Melanocyte of skin (primary cell): ENCODE measurements at places on chromosomes 6 and 20. TPM values are rescaled to one million over a fixed set of nuclear protein-coding genes. Genes with fewer than 3 reads are reported as not detected.

The BACH2 gene
- 2.1 and 4.0 TPM in 2 replicates for total RNA-seq

The KHDRBS2 gene
- not detected in 2 replicates for total RNA-seq

The CD93 gene
- under 0.01 TPM in 1 of 2 replicates, not detected in the other for total RNA-seq

The B3GAT2 gene
- total RNA-seq, result not detected in 2 replicates

The ARMH2 gene
- total RNA-seq, result not detected in 2 replicates

The NNAT gene
- under 0.01 and 0.15 TPM in 2 replicates for total RNA-seq

The DDO gene
- not detected in 2 replicates for total RNA-seq

The RUNX2 gene
- total RNA-seq, result 1.1 and 1.7 TPM in 2 replicates

The ENPP1 gene
- total RNA-seq, result 13.1 and 48.7 TPM in 2 replicates

The MCCD1 gene
- total RNA-seq, result not detected in 2 replicates

The TSBP1 gene
- total RNA-seq, result 0.36 TPM in 1 of 2 replicates, not detected in the other

The SNAI1 gene
- 0.15 and 0.33 TPM in 2 replicates for total RNA-seq

The COX4I2 gene
- total RNA-seq, result not detected in 2 replicates

The TNXB gene
- under 0.01 and 0.15 TPM in 2 replicates for total RNA-seq

The AGPAT4 gene
- total RNA-seq, result 5.9 and 8.0 TPM in 2 replicates

The HLA-G gene
- 1.7 and 9.7 TPM in 2 replicates for total RNA-seq

The HEY2 gene
- 0.34 and 0.36 TPM in 2 replicates for total RNA-seq

The ECT2L gene
- not detected in 2 replicates for total RNA-seq

The PRSS35 gene
- total RNA-seq, result not detected in 2 replicates

The ENPP4 gene
- under 0.01 TPM in 1 of 2 replicates, not detected in the other for total RNA-seq

The HMGCLL1 gene
- total RNA-seq, result not detected in 2 replicates

The SYCP2L gene
- total RNA-seq, result not detected in 2 replicates

The STMND1 gene
- total RNA-seq, result not detected in 2 replicates

The LAMA5 gene
- 2.0 and 4.0 TPM in 2 replicates for total RNA-seq

The CST2 gene
- not detected in 2 replicates for total RNA-seq

The RNF39 gene
- total RNA-seq, result not detected in 2 replicates

The DUSP15 gene
- total RNA-seq, result 10.0 and 16.4 TPM in 2 replicates

The TINAG gene
- total RNA-seq, result not detected in 2 replicates

The CNR1 gene
- total RNA-seq, result 0.34 and 4.4 TPM in 2 replicates

The DPPA5 gene
- total RNA-seq, result not detected in 2 replicates

The LTB gene
- total RNA-seq, result not detected in 2 replicates

The PPP1R3G gene
- total RNA-seq, result under 0.01 TPM in 1 of 2 replicates, not detected in the other

The SMOC2 gene
- total RNA-seq, result not detected in 2 replicates

The BMP6 gene
- total RNA-seq, result under 0.01 TPM in 1 of 2 replicates, not detected in the other

The NKAIN2 gene
- not detected in 2 replicates for total RNA-seq

The ENPP5 gene
- 0.34 and 1.5 TPM in 2 replicates for total RNA-seq

The EPPIN gene
- total RNA-seq, result not detected in 2 replicates

The ATP9A gene
- total RNA-seq, result 9.7 and 11.0 TPM in 2 replicates

The RBPJL gene
- total RNA-seq, result not detected in 2 replicates

The COL20A1 gene
- total RNA-seq, result 0.34 TPM in 1 of 2 replicates, not detected in the other

The KIAA1755 gene
- total RNA-seq, result 1.7 and 5.5 TPM in 2 replicates

The SLC26A8 gene
- total RNA-seq, result not detected in 2 replicates

The CRISP1 gene
- total RNA-seq, result not detected in 2 replicates

The DBNDD2 gene
- 0.69 and 0.73 TPM in 2 replicates for total RNA-seq

The LSM2 gene
- total RNA-seq, result 41.0 and 43.6 TPM in 2 replicates

The BHLHE23 gene
- not detected in 2 replicates for total RNA-seq

The IRF4 gene
- total RNA-seq, result 182 and 186 TPM in 2 replicates

The SOBP gene
- total RNA-seq, result 2.8 TPM in 1 of 2 replicates, not detected in the other

The SLX4IP gene
- total RNA-seq, result 4.3 and 5.1 TPM in 2 replicates

The HLA-DRB5 gene
- 2.2 TPM in 1 of 2 replicates, not detected in the other for total RNA-seq

The CYP24A1 gene
- total RNA-seq, result not detected in 2 replicates
